CD4-positive, alpha-beta T cell treated with Interleukin-1 beta for 1 hour (primary cell): ENCODE measurements at places on chromosomes 1 and 21.

GRCh38 chr1:26820784-26821269 lies 5.7 kb upstream of the ZDHHC18 start:
- DNase-seq, result peak; percentile 69

DNA sequence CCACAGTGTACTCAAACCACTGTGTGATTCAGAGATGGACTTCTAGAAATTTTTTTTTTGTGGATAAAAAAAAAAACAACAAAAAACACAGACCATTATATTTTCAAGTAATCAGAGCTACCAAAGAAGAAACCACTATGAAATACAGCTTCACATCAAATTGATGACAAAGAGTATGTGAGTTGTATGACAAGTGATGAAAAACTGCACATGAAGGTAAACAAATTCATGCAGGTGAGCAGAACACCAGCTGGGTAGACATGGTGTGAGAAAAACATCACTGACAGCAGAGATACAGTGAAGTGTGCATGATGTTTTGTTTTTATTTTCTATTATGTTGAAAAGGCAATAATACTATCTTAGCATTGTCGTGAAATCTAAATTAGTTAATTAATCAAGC lies 8.0 kb upstream of the PTPRC start:
- no peak for DNase-seq

GRCh38 chr1:47951545-47952235 lies 45.5 kb downstream of the TRABD2B start:
- DNase-seq, result no peak

DNA sequence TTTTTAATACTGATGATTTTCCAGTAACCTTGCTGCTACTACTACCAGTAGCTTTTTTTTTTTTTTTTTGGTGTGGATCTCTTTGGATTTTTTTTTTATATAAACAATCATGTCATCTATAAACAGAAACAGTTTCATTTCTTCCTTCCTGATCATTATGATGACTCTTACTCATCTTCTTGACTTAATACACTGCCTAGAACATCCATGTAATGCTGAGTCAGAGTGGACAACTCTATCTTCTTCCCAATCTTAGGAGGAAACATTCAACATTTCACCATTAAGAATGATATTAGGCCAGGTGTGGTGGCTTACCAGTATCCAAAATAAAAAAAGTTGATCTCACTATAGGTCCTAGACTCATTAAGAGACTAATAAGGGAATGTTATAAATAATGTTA lies 69.1 kb downstream of the RUSC1 start:
- DNase-seq, result no peak

DNA sequence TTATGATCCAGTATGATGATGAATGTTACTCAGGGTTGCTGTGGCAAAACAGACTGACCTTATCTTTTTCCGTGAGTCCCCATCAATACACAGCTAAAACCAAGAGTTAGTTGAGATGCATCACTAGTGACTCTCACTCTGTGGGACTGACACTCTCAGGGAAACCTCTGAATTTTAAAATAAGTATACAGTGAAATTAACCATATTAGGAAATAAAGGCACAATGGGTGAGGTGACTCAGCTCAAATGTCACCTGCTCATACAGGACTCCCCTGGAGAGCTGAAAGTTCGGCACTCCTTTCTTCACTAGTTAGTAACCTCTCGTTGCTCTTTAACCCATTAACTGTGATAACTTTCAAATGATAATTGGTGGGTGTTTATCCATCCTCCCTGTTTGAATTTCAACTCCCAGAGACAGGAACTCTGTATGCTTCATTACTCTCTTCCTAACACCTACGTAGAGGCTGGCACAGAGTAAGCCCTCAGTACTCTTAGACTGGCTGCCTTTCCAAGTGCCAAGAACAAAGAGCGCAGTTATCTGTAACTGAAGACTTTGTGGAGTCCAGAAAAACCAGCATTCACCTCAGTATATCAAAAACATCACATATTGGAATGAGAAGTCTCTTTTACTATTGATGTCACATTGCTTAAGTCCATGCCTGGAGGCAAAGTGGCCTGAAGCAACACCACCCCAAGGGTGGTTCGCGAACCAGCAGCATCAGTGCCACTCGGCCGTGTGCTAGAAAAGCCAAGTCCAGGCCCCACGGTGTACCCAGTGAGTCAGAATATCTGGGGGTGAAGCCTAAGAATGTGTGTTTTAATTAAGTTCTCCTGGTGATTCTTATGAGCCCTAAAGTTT lies 91.1 kb downstream of the NIBAN1 start:
- no peak for DNase-seq

- DNase-seq, result no peak
Observed at GRCh38 chr1:203424285-203424684, 51.3 kb upstream of the PRELP start.

DNA sequence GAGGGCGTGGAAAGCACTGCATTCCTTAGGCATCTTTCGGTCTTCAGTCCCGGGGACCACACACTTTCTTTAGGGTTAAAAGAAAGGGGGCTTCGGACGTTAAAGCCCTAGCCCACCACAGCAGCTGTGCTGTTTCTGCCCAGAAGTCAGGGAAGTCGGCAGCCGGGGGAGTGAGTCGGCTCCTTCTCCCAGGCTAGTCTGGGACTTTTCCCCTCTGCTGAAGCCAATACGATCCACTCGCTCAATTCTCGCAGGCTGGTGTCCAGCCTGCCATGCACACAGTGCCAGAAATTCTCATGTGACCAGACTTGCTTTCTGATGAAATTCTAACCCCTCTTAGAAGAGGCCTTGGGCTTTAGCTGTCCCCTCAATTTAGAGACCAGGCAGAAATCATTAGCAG lies 67.7 kb downstream of the BCAR3 start:
- no peak for DNase-seq

- no peak for DNase-seq
Observed at GRCh38 chr1:161200992-161201835, 953 bp upstream of the NDUFS2 start.

- peak; percentile 26 for DNase-seq
Observed at GRCh38 chr1:67429011-67429527, 1.1 kb downstream of the SERBP1 start.

DNA sequence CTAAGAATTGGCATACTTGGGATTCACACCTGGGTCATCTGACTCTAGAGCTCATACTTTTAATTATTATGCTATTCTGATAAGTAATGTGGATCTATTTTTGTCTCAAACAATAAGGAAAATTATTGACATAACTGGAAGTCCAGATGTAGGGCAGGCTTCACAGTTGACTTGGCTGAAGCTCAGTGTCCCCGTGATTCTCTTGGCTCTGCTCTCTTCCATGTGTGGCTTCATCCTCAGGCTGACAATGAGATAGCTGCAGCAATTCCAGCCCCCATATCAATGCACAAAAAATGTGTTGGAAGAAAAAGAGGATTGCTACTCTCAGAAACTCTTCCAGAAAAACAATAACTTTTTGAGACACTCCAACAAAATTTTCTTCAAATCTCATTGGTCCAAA lies 23.8 kb downstream of the HSD11B1 start:
- no peak for DNase-seq

- no peak for DNase-seq
Observed at GRCh38 chr1:233605205-233605604, 8.7 kb upstream of the KCNK1 start.

DNA sequence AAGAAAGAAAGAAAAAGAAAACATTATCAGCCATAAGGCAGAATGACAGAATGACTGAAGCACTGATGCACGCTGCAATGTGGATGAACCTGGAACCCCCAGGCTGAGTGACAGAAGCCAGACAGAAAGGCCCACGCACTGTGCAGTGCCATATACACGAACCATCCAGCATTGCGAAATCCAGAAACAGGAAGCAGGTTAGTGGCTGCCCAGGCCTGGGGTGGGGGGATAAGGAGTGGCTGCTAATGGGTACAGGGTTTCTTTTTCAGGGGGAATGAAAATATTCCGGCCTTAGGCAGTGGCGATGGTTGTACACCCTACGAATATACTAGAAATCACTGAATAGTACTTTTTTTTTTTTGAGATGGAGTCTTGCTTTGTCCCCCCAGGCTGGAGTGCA lies 57.0 kb downstream of the CHD5 start:
- DNase-seq, result peak; percentile 14

DNA sequence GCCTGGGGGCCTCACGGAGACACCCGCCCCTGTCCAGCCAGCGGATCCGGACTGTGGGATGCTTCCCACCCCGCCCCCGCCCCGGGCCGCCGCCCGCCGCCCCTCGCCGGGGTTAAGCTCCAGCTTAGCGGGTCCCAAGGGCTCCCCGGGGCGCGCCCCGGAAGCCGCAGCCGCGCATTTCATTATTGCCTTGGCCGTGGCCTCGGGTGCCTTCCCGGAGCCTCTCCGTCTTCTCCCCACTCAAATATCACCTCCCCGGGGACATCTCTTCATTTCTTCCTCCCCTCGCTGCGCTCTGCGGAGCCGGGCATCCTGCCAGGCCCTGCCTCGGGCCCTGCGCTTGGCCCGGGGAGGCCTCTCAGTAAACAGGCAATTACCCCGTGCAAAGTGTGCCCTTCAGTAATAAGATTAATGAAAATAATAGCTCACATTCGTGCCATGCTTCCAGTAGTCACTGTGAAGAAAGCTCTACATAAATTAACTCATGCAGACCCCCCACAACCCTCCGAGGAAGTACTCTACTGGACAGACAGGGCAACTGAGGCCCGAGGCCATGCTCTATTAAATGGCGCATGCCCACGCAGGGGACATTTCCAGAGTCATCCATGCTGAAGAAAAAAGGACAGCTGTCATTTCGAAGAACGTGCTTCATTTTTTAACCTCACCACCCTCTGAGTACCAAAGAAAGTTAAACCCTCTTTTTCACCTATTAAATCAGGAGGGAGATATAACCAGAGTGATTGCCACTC lies 49.9 kb upstream of the LAPTM5 start:
- no peak for DNase-seq

- no peak for DNase-seq
Observed at GRCh38 chr1:88401313-88401712, 282.8 kb upstream of the PKN2 start.

DNA sequence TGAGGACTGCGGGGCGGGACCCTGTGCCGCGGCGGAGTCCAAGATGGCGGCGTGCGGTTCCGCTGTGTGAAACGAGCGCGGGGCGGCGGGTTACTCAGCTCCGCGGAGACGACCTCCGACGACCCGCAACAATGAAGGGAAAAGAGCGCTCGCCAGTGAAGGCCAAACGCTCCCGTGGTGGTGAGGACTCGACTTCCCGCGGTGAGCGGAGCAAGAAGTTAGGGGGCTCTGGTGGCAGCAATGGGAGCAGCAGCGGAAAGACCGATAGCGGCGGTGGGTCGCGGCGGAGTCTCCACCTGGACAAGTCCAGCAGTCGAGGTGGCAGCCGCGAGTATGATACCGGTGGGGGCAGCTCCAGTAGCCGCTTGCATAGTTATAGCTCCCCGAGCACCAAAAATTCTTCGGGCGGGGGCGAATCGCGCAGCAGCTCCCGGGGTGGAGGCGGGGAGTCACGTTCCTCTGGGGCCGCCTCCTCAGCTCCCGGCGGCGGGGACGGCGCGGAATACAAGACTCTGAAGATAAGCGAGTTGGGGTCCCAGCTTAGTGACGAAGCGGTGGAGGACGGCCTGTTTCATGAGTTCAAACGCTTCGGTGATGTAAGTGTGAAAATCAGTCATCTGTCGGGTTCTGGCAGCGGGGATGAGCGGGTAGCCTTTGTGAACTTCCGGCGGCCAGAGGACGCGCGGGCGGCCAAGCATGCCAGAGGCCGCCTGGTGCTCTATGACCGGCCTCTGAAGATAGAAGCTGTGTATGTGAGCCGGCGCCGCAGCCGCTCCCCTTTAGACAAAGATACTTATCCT lies 430 bp downstream of the RBM15 start:
- DNase-seq, result peak; percentile 52

- DNase-seq, result no peak
Observed at GRCh38 chr1:173823781-173824314, 625 bp upstream of the DARS2 start.

GRCh38 chr1:232260861-232261260 lies 369.1 kb downstream of the SIPA1L2 start:
- DNase-seq, result no peak

- DNase-seq, result peak; percentile 68
Observed at GRCh38 chr1:208243967-208244916, at the start of gene PLXNA2. TSS of gene PLXNA2 (minus strand) at chr1:208244384. CDS start at chr1:208217922, 26,462 bp downstream.

- DNase-seq, result no peak
Observed at GRCh38 chr1:220982686-220983085, 103.4 kb downstream of the HLX start.

- DNase-seq, result no peak
Observed at GRCh38 chr1:151504759-151505158, 6.4 kb upstream of the CGN start.
